MG63 (cell line): ENCODE measurements at places on chromosomes 7 and 10.
A peak's percentile ranks its signal among the peaks of the same experiment; 100 is the strongest.

- no peak for DNase-seq
Measured at GRCh38 chr7:157527686-157528085, 190.9 kb downstream of the DNAJB6 start.

- DNase-seq = no peak
Measured at GRCh38 chr7:70659263-70659662, 472.7 kb upstream of the GALNT17 start.

- no peak for DNase-seq
Measured at GRCh38 chr7:38123494-38123893, 54.6 kb upstream of the STARD3NL start.

DNA sequence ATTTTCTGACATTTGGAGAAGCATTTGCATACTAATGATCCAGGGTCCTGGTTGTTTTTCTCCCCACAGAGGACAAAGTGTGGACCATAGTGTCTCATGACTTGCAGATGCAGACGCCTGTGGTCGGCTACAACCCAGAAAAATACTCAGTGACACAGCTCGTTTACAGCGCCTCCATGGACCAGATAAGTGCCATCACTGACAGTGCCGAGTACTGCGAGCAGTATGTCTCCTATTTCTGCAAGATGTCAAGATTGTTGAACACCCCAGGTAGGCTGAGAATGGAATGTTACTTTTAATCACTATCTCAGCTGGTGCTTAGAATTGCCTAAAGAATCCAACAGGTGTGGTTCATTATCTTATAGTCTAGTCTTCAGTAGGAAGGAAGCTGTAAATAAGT, 951.5 kb upstream of the C7orf33 start:
- DNase-seq = no peak

DNA sequence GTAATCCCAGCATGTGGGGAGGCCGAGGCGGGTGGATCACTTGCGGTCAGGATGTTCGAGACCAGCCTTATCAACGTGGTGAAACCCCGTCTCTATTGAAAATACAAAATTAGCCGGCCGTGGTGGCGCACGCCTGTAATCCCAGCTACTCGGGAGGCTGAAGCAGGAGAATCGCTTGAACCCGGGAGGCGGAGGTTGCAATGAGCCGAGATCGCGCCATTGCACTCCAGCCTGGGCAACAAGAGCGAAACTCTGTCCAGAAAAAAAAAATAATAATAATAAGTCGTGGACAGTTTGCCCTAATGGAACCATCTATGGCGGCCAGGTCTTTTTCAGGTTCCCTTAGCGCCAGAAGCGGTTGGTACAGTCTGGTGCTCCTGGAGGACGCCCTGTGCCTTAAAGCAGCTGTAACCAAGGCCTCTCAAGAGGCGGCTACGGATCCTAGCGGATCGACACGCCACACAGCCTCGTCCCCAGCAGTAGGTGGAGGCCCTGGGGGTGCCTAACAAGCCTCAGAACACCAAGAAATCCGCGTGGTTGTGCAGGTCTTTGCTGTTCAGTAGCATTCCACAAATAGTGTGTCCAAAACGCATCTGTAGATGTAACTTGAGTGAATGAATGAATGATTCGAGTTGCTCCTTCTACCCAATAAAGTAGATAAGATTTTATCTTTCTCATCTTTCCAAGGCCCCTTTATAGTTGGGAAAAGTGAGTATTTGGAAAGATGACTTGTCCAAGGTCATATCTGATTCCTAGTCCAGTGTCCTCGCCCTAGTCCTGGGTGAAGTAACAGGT, 982 bp downstream of the PGAM1 start:
- DNase-seq = no peak

DNA sequence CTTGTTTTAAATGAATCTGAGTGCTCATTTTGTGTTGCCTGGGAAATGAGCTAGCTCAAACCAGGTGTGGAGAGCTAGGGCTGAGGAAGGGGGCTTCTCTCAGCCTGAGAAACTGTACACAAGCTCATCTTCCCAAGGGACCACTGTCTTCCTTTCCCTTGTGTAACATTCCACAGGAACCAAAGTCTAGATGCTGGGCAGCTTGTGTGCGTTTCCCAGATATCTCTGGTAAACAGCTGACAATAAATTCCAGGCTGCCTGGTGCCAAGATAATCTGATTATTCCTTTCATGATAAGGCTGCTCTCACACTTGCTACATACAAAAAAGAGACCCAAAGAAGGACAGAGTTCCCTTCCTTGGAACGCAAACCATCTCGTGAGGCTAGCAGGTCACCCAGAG, 33.1 kb upstream of the MKLN1 start:
- DNase-seq = no peak

- no peak for DNase-seq
Measured at GRCh38 chr10:88854684-88855083, 3.0 kb upstream of the ANKRD22 start.

GRCh38 chr10:63437116-63437949, 28.4 kb downstream of the JMJD1C start:
- no peak for DNase-seq

DNA sequence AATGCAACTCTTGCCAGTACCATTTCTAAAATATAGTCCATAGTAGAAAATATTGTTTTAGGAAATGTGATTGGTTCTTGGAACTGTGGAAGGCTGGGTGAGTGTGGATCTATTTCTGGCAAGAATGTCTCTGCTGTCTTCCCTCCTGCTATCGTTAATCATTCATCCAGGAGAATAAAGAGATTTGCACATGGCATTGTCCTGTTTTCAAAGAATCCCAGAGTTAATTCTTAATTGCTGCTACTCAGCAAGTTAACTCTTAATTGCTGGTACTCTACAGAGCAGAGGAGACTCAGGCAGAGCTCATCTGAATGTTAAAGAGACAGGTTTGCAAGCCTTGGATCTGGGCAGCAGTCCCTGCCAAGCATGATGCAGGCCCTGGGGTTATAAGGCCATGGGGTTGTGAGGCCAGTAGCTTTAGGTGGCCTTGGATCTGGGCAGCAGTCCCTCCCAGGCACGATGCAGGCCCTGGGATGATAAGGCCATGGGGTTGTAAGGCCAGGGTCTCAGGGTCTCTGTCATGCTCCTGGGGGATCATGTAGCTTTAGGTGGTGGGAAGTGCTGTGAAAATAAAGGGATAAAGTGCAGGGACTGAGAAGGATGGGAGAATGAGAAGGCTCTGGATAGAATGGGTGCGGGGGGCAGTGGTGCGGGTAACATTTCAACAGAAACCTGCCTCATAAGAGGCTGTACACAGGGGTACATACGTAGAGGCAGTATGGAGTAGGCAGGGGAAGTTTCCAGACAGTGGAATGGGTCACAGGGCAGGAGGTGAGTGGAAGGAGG, 162.3 kb downstream of the SVIL start:
- no peak for DNase-seq

GRCh38 chr7:140623980-140624379, 16.6 kb downstream of the DENND2A start:
- DNase-seq = no peak

- DNase-seq = no peak
Measured at GRCh38 chr10:3782146-3782450, 2.9 kb downstream of the KLF6 start.

DNA sequence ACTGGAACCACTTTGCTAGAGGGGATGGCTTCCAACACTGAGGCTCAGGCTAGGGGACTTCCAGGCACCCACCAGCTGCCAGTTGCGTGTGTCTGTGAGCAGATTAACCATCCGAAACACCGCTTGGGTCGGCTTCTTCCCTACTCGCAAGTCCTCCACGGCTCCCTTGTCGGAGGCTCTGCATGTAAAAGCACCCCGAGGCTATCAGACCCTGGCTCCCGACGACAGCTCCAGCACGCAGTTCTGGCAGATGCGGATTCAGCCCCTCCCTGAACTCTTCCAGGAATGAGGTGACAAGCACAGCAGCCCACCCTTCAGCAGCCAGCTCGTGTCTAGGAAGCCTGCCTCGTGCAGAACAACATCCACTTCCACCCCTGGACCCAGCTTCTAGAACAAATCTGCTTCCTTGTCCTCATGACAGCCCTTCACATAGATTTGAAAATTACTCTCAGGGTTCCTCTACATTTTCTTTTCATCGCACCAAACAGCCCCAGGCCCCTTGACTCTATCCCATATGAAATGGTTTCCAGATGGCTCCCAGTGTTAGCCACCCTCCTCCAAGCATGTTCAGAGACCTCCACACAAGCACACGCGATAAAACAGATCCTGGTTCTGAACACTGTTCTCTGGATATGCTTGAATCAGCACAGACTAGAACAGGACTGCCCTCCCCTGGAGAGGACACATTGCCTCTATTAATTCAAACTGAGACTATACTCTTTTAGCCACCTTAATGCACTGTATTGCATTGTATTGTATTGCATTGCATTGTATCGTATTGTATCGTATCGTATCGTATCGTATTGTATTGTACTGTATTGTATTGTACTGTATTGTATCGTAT, 44.6 kb downstream of the SLIT1 start:
- DNase-seq = no peak

DNA sequence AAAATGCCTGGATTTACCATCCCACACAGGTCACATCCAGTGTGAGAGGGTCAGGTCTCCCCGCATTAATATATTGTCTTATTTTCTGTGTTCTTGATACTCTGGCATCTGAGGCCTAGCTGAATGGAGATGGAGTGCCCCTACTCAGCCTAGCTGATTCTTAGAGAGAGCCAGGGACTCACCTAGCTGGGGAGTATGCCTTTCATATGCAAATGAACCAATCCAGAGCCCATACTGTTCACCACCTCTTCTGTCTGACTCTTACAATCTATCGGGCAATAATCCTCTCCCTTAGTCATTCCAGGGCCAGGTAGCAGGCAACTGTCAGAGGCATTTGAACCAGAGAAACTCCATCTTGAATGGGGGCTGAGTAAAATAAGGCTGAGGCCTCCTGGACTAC, 46.3 kb downstream of the LBX1 start:
- no peak for DNase-seq

DNA sequence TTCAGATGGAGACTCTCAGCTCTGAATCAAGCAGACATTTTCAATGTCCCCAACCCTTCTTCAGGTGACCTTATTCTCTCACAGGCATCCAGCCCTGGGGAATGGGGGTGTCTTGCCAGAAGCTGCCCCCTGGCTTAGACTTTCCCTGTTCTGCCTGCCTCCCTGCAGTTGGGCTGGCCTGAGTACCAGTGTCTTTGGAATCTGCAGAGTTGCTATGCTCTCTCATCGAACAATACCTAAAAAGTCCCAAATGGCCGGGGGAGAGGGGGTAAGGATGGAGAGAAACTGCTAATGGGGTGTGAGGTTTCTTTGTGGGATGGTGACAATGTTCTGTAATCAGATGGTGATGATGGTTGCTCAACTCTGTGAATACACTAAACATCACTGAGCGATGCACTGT, 20.6 kb downstream of the SLC18A2 start:
- no peak for DNase-seq

DNA sequence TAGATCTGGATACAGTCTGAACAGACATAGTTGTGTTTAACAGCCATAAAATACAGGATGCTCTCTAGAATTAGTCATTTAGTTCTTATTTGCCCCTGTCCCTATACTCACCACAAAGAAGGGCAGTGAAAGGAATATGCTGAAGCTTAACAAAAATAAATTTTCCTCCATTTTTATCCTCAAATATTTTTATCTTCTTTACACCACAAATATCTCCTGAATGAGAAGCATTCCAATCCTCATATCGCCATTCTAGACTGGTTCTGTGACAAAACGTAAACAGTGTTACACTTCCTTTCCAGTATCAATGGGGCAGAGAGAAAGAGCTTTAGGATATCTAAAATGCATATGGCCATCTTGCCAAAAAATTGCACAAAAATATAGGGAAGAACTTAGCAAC, 1.6 kb downstream of the OR9A2 start:
- DNase-seq = no peak

- DNase-seq = no peak
Measured at GRCh38 chr7:95976369-95977060, 204.2 kb downstream of the DYNC1I1 start.

DNA sequence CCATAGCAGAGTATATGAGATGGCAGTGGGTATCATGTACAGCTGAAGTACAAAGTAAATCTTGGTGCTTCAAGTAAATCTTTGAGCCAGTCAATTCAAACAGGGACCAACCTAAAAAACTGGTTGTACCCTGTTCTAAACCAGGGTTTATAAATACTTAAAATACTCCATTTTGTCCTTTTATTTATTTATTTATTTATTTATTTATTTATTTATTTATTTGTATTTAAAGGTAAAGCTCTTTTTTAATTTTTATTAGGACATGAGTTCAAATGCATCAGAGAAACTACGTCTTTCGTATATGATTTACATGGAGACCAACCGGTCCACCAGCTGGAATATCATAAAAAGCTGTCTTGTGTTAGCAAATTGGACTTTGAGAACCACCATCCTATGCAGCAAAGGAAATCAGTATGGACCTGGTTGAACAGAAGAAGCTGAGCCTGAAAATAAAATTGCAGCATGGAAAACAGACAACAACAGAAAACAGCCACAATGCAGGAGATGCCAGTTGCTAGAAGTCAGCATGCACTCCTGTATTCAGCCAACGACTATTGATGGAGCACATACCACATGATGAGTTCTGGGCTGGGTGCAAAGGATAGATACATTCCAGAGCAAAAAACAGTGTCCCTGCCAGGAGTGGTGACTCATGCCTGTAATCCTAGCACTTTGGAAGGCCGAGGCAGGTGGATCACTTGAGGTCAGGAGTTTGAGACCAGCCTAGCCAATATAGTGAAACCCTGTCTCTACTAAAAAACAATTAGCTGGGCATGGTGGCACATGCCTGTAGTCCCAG, 60.0 kb downstream of the PLXNA4 start:
- peak; percentile 50 for DNase-seq

DNA sequence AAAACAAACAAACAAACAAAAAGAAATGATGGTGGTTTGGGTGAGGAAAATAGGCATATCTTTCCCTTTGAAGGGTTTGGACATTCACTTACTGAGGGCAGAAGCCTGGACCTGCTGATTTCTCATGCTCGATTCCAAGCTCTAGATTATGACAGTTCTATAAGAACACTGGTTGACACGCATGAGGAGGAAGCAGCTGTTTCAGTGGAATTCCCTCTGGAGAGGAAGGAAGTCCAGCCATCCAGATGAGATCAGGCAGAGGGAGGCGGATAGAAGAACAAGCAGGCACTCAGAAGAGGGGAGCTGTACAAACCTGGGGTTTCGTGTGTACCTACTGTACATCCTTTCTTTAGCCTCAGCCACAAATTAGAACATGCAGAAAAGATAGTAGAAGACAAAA, 691.9 kb downstream of the INHBA start:
- no peak for DNase-seq

- no peak for DNase-seq
Measured at GRCh38 chr10:131018886-131019500, 292.5 kb downstream of the TCERG1L start.

- DNase-seq = no peak
Measured at GRCh38 chr7:37353949-37354655, 94.6 kb downstream of the ELMO1 start.

DNA sequence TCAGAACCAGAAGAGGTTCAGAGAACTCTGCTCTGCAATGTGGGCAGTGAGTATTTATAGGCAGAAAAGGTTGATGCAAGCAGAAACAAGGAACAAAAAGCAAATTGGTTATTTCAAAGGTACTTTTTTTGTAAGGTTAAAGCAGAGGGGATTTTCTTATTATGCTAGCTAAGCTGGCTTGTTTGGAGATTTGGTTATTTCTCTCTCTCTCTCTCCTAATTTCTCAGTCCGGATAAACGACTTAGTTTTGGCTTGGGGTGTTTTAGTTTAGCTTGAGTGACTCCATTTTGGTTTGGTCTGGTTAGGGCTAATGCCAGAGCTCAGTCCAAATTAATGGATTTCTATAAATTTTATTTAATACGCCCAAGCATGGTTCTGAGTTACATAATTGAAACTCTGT, 566.8 kb downstream of the SH2D4B start:
- no peak for DNase-seq
